GM23338 (cell line): ENCODE measurements at places on chromosomes 16 and 17.
A peak's percentile ranks its signal among the peaks of the same experiment; 100 is the strongest.

- no peak for DNase-seq
Measured at GRCh38 chr17:28895794-28896447, 1.6 kb downstream of the FLOT2 start.

- DNase-seq, result no peak
Measured at GRCh38 chr17:81018044-81018802, 16.7 kb upstream of the BAIAP2 start.

GRCh38 chr17:28426081-28426519, 20.1 kb upstream of the SLC46A1 start:
- DNase-seq, result peak; percentile 84

- no peak for DNase-seq
Measured at GRCh38 chr16:75238132-75238852, 13.1 kb downstream of the BCAR1 start.

DNA sequence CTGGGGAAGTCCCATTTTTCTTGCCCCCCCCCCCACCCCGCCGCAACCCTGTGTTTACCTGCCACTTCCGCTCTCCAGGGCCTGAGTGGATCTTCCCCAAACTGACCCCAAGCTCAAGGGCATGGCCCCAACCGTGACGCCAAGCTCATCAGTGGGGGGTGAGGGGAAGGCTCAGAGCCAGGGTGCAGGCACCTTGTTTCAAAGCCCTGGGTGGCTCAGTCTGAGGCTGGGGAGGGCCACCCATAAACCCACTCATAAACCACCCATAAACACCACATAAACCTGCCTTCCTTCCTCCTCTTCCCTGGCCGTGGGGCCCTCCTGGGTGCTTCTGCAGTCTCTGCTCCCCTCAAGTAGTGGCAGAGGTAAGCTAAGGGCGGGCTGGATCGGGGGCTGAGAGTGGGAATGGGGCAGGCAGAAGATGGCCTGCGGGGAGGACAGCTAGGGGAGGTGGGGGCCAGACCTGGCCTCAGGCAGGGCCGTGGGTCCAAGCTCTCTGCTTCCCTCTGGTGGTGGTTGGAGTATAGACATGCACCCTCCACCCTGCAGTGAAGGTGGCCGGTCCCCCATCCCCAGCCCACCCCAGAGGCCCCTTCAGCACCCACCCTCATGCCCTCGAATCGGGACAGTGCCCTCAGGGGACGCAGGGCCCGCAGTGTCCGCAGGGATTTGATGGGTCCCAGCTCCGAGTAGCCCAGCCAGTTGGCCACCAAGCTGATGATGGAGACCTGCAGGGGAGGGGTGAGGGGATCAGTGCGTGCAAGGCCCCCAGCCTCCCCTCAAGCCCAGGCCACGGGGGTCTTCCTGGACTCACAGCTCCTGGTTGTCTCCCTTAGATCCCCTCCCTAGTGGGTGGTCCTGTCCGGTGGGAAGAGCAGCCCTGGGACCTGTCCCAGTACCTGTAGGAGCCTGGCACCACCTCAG, 14.6 kb upstream of the CD79B start:
- peak; percentile 78 for DNase-seq

GRCh38 chr17:78615631-78616030, 38.4 kb upstream of the DNAH17 start:
- DNase-seq, result no peak

DNA sequence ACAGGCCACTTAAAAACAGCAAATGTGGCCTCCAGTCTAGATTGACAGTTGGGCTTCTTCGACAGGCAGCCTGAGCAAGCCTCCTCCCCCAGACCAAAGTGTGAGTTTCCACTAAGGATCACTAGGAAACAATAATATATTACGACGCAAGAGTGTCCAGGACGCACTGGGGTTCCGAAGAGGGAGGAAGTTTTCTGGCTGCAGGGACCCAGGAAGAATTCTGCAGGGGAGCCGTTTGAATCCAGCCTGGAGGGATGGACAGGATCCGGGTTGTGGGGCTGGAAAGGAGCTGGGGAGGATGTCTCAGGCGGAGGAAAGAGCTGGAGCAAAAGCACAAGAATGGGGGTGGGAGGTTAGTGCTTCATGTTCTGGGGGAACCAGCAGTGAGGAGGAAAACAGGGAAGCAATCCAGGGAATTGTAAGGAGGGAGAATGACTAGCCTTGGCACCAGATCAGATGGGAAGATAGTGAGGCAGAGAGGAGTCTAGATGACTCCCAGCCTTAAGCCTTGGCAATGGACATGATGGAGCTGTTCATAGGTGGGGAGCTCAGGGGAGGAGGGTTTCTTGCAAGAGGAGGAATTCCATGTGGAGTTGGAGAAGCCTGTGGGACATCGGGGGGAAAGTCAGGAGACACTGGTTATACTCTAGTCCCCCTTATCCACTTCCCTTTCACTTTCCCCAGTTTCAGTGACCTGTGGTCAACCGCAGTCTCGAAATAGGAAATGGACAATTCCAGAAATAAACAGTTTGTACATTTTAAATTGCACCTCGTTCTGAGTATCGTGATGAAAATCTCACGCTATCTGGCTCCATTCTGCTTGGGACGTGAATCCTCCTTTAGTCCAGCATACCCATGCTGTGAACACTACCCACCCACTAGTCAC, 26.6 kb downstream of the NGFR start:
- DNase-seq, result no peak
